ENCODE measurements at places on chromosomes 12 and 14. TPM values are rescaled to one million over a fixed set of nuclear protein-coding genes. Genes with fewer than 3 reads are reported as not detected.
A peak's percentile ranks its signal among the peaks of the same experiment; 100 is the strongest.

DNA sequence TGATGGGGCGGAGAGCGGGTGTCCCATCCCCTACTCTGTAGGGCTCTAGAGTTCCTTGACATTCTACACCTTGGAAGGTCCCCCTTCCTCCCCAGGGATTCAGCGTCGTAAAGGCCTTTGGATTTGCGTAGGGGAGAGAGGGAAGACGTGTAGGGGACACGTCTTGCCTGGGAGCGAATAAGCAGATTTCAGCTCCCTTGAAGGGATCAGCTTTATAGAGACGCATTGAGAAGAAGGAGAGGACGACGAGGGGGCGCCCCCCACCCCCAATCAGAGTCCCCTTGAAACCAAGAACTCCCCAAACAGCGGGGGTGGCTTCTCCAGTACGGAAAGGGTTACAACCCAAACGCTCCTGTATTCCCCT lies 324 bp downstream of the CALCOCO1 start:
- H3K27ac ChIP-seq = peak overlapping the region; percentile 76
- peak overlapping the region; percentile 75 for H3K4me3 ChIP-seq
- H3K4me1 ChIP-seq = no peaks in the 10 kb centered on the region
- DNase-seq = no peak
- H3K36me3 ChIP-seq = peaks cover 32% of the 10 kb centered on the region
- H3K27me3 ChIP-seq = no peaks in the 10 kb centered on the region

DNA sequence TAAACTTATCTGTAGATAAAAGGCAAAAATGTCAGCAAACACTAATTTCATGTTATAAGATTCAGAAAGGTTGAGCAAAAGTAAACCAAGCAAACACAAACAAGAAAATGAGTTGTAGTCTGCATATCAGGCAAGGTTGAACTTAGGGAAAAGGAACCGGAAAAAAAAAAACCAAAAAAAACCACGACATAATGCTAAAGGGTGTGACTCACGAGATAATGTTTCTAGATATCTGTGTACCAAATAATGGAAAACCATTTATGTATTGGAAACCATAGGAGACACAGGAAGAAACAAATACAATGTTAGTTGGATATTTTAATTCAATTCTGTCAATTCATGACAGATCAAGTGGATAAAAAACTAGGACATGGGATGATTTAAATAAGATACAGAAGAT lies 60.5 kb downstream of the GPATCH2L start:
- DNase-seq = no peak
- H3K36me3 ChIP-seq = no peaks in the 10 kb centered on the region
- no peaks in the 10 kb centered on the region for H3K4me1 ChIP-seq
- H3K4me3 ChIP-seq = no peak overlapping the region
- H3K27me3 ChIP-seq = no peaks in the 10 kb centered on the region

- peaks cover 26% of the 10 kb centered on the region for H3K36me3 ChIP-seq
- no peak overlapping the region for H3K4me3 ChIP-seq
- H3K27me3 ChIP-seq = no peaks in the 10 kb centered on the region
- H3K4me1 ChIP-seq = no peaks in the 10 kb centered on the region
Measured at GRCh38 chr12:75508159-75508558, 3.2 kb downstream of the KRR1 start.

GRCh38 chr14:102075155-102075554 lies 11.7 kb downstream of the HSP90AA1 start:
- no peak overlapping the region for H3K27ac ChIP-seq
- H3K4me1 ChIP-seq = no peaks in the 10 kb centered on the region
- H3K4me3 ChIP-seq = no peak overlapping the region
- peaks cover 24% of the 10 kb centered on the region for H3K36me3 ChIP-seq

DNA sequence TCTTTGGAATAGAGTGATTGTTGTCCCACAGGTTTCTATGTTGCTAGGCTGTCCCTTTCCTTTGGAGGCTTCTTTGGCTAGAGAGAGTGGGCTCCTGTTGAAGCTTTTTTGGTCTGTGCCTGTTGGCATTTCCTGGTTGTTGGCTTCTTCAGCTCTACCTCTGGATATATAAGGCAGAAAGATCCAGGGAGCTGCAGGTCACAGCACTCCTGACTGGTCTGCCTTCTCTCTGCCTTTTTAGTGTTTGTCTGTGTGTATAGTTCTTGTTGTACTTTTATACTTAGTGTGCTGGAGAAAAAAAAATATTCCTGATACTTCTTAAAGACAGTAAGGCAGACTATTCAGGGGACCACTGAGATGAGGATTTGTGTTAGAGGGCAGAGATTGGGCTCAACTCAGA lies 202.7 kb downstream of the FBXL14 start:
- no peaks in the 10 kb centered on the region for H3K27me3 ChIP-seq
- no peak for DNase-seq

- no peak overlapping the region for H3K4me3 ChIP-seq
- H3K27me3 ChIP-seq = no peaks in the 10 kb centered on the region
- H3K27ac ChIP-seq = no peak overlapping the region
- no peaks in the 10 kb centered on the region for H3K36me3 ChIP-seq
- DNase-seq = no peak
Measured at GRCh38 chr12:69658203-69658602, 40.9 kb downstream of the BEST3 start.

DNA sequence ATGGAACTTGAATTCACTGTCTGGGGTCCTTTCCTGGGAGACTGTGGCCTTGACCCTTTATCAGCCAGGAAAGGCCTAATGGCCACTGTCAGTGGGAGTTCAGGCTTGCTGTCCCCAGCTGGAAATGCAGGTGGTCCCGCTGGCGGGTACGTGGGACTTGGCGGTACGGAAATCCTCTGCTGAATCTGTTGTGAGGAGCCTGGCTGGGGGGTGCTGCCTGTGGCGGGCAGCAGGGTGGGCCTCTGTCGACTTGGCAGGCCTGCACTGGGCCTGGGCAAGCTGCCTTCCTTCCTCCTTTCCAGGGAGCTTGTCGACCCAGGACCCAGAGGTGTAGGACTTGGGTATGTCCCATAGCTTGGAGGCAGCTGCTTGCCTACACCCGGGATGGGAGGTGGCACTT lies 26.3 kb downstream of the ZFYVE21 start:
- no peaks in the 10 kb centered on the region for H3K27me3 ChIP-seq
- no peak overlapping the region for H3K27ac ChIP-seq
- no peak for DNase-seq

GRCh38 chr14:80850197-80850814 lies 91.2 kb downstream of the CEP128 start:
- H3K4me1 ChIP-seq = no peaks in the 10 kb centered on the region
- no peak overlapping the region for H3K27ac ChIP-seq
- no peaks in the 10 kb centered on the region for H3K27me3 ChIP-seq
- H3K4me3 ChIP-seq = no peak overlapping the region
- DNase-seq = no peak
- no peaks in the 10 kb centered on the region for H3K36me3 ChIP-seq

DNA sequence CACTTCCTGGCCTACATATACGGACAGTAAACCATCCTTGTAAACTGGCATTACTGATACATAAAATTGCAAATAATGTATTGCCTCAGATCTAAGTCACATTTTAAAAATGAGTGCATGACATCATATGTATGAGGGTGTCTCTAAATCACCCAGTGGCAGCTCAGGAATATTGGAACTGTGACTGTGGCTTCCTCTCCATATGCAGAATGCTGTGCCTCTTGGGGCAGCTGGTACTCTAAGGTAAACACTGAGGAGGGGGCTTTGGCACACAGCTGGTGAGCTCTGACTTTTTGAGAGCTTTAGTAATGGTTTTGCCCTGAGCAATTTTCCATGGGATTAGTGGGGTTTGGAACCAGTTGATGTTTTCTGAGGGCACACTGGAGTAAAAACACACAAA lies 263.7 kb downstream of the BMP4 start:
- H3K4me1 ChIP-seq = no peaks in the 10 kb centered on the region
- H3K27me3 ChIP-seq = no peaks in the 10 kb centered on the region
- H3K36me3 ChIP-seq = no peaks in the 10 kb centered on the region
- no peak for DNase-seq
- H3K4me3 ChIP-seq = no peak overlapping the region
- H3K27ac ChIP-seq = no peak overlapping the region

DNA sequence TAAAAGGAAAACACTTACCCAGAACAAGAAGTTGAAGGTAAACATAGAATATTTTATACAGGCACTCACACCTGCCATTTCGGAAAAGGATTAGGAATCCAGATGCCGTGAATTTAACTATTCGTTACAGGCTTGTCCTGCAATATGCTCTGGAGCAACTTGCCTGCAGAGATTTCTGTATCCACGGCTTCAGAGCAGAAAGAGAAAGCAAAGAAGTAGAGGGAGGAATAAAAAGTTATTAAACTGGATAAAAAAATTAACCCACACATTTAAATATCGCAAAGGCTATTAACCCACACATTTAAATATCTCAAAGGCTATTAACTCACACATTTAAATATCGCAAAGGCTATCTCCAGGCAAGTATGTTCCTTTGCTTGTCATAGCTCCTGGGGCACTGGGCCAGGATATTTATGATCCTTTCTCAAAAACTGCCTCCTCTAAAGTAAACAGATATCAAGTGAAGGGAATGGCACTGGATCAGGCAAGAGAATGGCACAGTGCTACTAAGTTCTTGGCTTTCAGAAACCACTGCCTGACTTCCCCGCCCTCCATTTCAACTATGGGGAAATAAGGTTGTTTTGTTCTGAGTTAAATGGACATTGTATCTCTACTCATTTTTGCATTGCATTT lies at the start of gene TSPAN8:
Gene TSPAN8, minus strand, starts transcription at position 399 of the 633 bp plus-strand sequence. Its CDS starts 321 bp downstream, at position 78.
- no peak within 1 kb of the TSS for H3K4me3 ChIP-seq
- no peak for DNase-seq
- no peaks in the 10 kb centered on the region for H3K4me1 ChIP-seq
- no peaks in the 10 kb centered on the region for H3K27me3 ChIP-seq

GRCh38 chr12:59649203-59649602 lies 53.4 kb downstream of the SLC16A7 start:
- DNase-seq = no peak
- H3K27me3 ChIP-seq = no peaks in the 10 kb centered on the region
- H3K36me3 ChIP-seq = no peaks in the 10 kb centered on the region
- H3K4me3 ChIP-seq = no peak overlapping the region
- H3K4me1 ChIP-seq = peaks cover 16% of the 10 kb centered on the region

GRCh38 chr12:20963762-20964161 lies 153.3 kb downstream of the SLCO1B3 start:
- H3K36me3 ChIP-seq = no peaks in the 10 kb centered on the region
- no peaks in the 10 kb centered on the region for H3K27me3 ChIP-seq
- no peaks in the 10 kb centered on the region for H3K4me1 ChIP-seq
- no peak overlapping the region for H3K4me3 ChIP-seq
- no peak for DNase-seq
- no peak overlapping the region for H3K27ac ChIP-seq

GRCh38 chr12:117797202-117797601 lies 171.6 kb downstream of the KSR2 start:
- H3K36me3 ChIP-seq = no peaks in the 10 kb centered on the region
- no peaks in the 10 kb centered on the region for H3K27me3 ChIP-seq
- no peak overlapping the region for H3K27ac ChIP-seq
- H3K4me3 ChIP-seq = no peak overlapping the region
- DNase-seq = no peak

- H3K36me3 ChIP-seq = no peaks in the 10 kb centered on the region
- H3K4me3 ChIP-seq = no peak overlapping the region
- peaks cover 72% of the 10 kb centered on the region for H3K4me1 ChIP-seq
Measured at GRCh38 chr12:96234591-96235483, 40.7 kb downstream of the ELK3 start.

GRCh38 chr12:54053751-54054741 lies at the start of gene HOXC4:
Gene HOXC4 (plus strand): TSS chr12:54053835. CDS start chr12:54053923, 88 bp downstream.
- no peak within 1 kb of the TSS for H3K27ac ChIP-seq
- peak within 1 kb of the TSS; percentile 32 for H3K4me3 ChIP-seq
- no peak for DNase-seq
- peaks cover 11% of the 10 kb centered on the region for H3K27me3 ChIP-seq

- no peaks in the 10 kb centered on the region for H3K36me3 ChIP-seq
- H3K27ac ChIP-seq = no peak overlapping the region
- no peaks in the 10 kb centered on the region for H3K4me1 ChIP-seq
- no peak overlapping the region for H3K4me3 ChIP-seq
- no peaks in the 10 kb centered on the region for H3K27me3 ChIP-seq
Measured at GRCh38 chr14:44846232-44846824, 115.4 kb downstream of the KLHL28 start.

- no peak overlapping the region for H3K27ac ChIP-seq
- DNase-seq = no peak
- peaks cover 20% of the 10 kb centered on the region for H3K4me1 ChIP-seq
- no peaks in the 10 kb centered on the region for H3K36me3 ChIP-seq
- no peak overlapping the region for H3K4me3 ChIP-seq
- no peaks in the 10 kb centered on the region for H3K27me3 ChIP-seq
Measured at GRCh38 chr12:50061171-50061570, 3.8 kb downstream of the ASIC1 start.

DNA sequence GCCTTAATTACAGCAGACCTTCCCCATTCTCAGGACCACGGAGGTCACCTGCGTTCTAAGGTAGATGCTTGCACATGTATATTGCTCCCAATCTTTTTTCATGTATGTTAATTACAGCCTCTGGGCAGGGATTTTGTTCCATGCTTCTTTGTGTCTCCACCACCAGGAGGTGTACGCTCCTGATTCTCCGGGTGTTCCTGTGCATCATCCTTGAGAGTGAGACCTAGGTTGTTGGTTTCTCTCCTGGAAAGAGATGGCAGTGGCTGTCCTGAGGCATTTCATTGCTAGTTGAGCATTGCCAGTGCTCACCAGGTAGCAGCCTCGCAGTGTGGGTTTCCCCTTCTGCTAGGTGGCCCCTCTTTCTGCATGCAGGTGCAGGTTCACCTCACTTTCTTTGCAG lies 52.8 kb downstream of the KCNK13 start:
- no peaks in the 10 kb centered on the region for H3K27me3 ChIP-seq
- H3K36me3 ChIP-seq = no peaks in the 10 kb centered on the region
- H3K27ac ChIP-seq = no peak overlapping the region
- DNase-seq = no peak
- H3K4me3 ChIP-seq = no peak overlapping the region

- no peak overlapping the region for H3K27ac ChIP-seq
- H3K36me3 ChIP-seq = no peaks in the 10 kb centered on the region
- H3K4me3 ChIP-seq = no peak overlapping the region
- no peaks in the 10 kb centered on the region for H3K4me1 ChIP-seq
Measured at GRCh38 chr14:89881839-89882238, 72.7 kb downstream of the EFCAB11 start.

DNA sequence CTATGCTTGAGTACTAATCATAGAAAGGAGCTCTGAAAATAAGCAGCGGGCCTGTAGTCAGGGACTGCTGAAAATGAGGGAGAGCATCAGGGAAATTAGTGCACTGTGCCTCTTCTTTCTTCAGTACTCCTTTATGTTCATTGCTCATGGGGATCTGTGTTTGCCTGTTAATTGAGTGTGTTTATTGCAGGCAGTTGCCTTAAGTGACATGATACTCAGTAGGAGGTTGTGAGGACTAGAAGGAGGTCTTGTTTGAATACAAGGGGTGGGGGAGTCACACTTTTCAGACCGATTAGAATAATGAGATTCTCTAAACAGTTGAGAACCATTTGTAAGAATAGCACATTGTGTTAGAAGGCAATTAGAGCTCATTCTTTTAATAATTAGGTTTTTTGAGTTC lies 102.6 kb upstream of the SLCO1C1 start:
- no peak overlapping the region for H3K4me3 ChIP-seq
- H3K27ac ChIP-seq = no peak overlapping the region
- DNase-seq = no peak
- H3K36me3 ChIP-seq = no peaks in the 10 kb centered on the region
- no peaks in the 10 kb centered on the region for H3K27me3 ChIP-seq

C12orf50 gene
- not detected for total RNA-seq

HSPA2 gene
- total RNA-seq = 64.9 TPM

SMCO2 gene
- not detected for total RNA-seq

SLC4A8 gene
- total RNA-seq = 1.1 TPM

E2F7 gene
- total RNA-seq = not detected

MIPOL1 gene
- total RNA-seq = 6.2 TPM

TAS2R50 gene
- total RNA-seq = 1.2 TPM

PTPRB gene
- 22.0 TPM for total RNA-seq

KRT83 gene
- total RNA-seq = not detected

ANG gene
- total RNA-seq = 4.4 TPM

WNT1 gene
- not detected for total RNA-seq

PTPRR gene
- total RNA-seq = 0.37 TPM

ZC3H14 gene
- 59.9 TPM for total RNA-seq

FOXJ2 gene
- total RNA-seq = 19.9 TPM

ENDOU gene
- total RNA-seq = 0.55 TPM

MIP gene
- total RNA-seq = not detected
